ENCODE measurements at places on chromosomes 11 and 22.
A peak's percentile ranks its signal among the peaks of the same experiment; 100 is the strongest.

- DNase-seq = peak; percentile 98
Observed at GRCh38 chr11:69479591-69480271, 1.7 kb upstream of the LINC01488 start.

DNA sequence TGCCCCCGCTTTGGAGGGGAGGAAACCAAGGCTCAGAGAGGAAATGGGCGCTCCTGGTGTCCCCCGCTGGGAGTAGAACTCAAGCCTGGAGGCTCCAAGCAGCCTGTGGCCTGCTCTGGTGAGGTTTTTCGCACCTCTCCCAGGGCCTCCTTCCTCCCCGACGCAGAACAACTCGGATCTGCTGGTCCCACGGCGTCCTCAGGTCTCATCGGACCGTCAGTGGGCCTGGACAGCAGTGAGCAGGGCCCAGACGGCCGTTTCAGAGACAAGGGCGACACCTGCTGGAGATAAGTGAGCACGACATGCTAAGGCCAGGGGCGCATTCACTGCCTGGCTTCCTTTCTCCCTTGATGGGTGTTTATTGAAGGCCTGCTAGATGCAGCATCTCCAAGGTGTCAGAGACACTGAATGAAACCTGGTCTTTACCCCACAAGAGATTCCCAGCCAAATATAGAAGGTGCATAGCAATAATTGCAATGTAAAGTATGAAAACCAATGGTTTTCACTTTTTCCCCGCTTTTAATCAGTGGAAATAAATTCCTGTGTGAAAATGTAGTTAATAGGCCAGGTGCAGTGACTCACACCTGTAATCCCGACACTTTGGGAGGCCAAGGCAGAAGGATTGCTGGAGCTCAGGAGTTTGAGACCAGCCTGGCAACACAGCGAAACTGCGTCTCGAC lies 26.9 kb upstream of the CD82 start:
- DNase-seq = peak; percentile 81

DNA sequence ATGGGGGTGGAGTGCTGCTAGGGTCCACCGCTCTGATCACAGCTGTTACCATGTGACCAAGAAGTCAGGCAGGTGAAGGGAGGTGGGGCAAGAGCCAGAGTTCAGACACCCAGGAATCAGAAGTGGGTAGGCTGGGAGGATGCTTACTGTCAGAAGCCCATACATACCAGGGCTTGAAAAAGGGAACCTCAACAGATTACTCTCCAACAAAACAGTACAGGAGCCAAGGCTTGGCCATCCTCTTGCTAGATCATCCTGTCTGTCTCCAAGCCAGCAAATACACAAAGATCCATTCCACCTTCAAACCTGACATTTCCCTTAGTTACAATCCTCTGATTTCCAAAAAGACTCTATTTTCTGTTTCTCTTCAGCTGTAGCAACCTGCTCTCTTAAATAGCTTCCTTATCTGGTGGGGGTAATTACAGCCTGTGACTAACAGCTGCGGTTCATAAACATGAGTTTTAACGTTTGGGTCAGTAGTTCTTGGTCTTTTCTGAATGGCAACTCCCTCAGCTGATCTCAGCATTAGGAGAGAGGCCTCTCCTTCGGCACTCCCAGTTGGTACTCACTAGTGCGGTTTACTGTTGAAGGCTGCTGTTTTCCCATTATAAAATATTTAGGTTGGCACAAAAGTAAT lies 31.1 kb upstream of the WT1 start:
- DNase-seq = peak; percentile 2

- DNase-seq = no peak
Observed at GRCh38 chr11:87456499-87456898, 418.8 kb downstream of the TMEM135 start.

DNA sequence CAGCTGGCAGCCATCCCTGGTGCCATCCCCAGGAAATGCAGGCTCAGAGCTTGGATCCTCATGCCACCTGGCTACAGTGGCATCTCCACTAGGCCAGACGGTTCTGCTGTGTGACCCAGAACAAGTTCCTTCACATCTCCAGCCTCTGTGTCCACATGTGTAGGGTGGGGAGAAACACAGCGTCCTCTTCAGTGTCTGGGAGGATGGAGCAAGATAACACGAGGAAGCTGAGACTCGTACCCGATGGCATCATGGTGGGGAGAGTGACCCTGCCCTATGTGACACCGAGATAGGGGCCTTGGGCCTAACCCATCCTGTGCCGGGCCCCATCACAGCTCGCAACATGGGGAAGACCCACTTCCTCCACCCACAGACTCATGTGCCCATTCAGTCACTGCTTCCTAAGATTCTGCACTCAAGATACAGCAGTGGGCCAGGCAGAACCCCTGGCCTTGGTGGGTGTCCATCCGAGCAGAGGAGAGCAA lies 78.5 kb downstream of the MORC2 start:
- no peak for DNase-seq

DNA sequence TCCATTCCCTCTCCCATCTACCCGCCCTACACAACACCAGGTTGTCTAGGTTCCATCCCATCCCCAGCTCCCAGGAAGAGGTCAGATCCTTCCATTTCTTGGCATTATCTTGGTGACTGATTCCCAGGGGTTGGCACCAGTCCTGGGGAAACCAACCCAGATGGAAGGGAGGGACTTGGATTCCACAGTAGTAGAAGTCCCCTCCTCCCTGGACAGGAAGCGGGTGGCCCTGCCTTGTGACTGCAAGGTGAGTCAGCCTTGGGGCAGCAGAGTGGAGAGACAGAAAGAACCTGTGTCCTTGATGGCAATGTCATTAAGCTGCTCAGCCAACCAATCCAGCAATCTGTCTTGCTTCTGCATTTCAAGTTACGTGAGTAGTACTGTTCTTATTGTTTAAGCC lies 26.5 kb downstream of the SYT13 start:
- peak; percentile 95 for DNase-seq

DNA sequence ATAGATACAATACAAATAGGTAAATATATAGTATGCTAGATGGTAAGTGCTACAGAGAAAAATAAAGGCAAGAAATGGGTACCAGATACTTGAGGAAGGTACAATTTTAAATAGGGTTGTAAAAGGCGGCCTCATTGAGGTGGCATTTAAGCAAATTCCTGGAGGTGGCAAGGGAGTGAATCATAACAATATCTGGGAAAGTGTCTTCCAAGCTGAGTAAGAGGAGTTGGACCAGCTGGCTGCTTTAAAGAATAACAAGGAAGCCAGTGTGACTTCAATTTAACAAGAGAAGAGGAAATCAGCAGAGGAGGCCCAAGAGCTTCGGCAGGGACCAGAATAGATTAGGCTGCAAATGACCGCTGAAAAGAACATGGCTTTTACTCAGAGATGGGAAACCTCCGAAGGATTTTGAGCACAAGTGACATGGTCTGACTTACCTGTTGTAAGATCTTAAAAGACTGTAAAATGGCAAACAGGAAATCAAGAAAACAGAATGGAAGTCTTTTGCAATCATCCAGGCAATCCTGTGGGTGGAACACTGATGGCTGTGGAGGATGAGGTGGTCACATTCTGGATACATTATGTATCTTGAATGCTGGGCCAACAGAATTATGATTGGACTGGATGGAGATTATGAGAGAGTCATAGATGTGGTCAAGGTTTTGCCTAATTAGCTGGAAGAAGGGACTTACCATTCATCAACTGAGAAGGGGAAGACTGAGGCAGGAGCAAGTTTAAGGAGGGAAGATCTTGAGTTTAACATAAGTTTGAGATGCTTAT lies 77.2 kb downstream of the RDX start:
- no peak for DNase-seq

Measured in small intestine (tissue), 16 donors.